ENCODE measurements at places on chromosomes 5 and 9.

- no peak for DNase-seq
These were observed 8.6 kb downstream of the HAVCR2 start for GRCh38 chr5:157100140-157100679.

GRCh38 chr9:70587201-70587600, 172.7 kb upstream of the KLF9 start:
- DNase-seq: no peak

GRCh38 chr9:127777368-127777980, 992 bp downstream of the SH2D3C start:
- DNase-seq: no peak

DNA sequence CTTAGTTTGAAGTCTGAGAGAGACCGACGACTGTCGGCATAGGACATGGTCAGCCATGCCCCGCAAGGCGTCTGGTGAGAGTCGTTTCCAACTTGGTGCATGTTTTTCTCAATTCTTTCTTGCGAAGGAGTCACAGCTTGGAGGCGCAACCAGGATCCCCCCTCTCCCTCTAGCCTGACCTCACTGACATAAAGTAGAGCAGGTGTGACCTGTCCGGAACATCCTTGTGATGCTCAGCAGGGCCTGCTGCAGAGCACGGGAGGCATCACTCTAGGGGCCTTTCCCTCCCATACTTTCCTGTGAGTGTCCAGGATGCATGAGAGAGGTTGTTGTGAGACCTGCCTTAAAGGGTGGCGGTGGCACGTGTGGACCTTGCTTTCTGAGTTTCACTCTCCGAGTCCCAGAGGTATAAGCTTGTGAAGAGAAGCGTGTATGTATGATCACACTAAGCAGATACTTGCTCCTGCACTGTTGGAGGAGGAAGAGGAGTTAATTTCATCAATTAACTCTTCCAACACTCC, 5.0 kb downstream of the TENT4A start:
- no peak for DNase-seq

DNA sequence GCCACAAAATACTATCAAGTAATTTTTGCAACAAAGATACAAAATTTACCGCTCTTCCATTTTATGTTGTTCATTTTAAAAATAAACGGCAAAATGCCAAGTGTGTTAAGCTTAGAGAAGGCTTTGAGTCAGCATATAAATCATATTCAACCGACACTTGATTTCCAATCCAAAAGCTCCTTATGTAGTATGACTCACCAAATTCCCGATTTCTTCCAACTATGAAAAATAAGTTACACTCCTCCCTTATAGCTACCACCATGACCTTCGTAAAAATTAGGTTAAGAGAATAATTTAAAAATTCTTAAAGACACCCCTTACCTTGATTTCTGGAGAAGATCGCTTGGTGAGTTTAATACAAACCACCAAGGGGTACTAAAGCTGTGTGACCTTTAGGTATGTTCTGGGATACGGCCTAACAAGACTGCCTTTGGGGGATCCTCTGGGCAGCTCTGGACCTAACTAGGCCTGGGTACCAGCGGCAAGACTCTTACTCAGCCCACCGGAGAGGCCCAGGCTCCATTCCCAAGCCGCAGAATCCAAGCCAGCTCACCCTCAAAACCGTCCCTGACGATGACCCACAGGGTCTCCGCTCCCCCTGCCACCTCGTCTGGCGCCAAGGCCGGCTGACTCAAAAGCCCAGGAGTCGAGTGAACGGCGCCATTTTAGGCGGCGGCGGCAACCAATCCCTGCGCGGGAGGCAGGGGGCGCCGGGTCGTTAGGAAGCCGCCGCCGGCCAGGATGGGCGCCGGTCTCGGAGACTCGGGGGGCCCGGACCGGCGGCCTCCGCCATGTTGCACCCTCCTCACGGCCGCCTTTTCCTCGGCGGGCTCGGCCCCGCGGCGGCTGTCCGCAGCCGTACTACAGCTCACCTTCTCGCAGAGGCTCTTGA, 739 bp downstream of the PPP2CA start:
- DNase-seq: no peak

DNA sequence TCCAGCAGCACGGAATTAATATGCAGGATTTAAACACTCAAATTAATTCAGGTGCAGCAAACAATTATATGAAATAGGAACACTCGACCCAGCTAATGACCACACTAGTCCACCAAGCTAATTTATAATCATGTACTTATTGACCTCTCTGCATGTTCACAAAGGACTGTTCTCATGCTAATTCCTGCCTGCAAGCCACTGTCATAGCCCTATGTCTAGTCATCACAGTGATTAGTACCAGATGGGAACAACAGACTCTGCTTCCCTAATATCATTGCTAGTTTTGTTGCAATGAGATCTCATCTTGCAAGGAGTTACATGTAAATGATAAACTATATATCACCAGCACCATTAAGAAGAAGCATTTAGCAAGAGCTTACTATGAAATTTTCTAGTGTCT, 553.0 kb upstream of the GRAMD2B start:
- DNase-seq: no peak

DNA sequence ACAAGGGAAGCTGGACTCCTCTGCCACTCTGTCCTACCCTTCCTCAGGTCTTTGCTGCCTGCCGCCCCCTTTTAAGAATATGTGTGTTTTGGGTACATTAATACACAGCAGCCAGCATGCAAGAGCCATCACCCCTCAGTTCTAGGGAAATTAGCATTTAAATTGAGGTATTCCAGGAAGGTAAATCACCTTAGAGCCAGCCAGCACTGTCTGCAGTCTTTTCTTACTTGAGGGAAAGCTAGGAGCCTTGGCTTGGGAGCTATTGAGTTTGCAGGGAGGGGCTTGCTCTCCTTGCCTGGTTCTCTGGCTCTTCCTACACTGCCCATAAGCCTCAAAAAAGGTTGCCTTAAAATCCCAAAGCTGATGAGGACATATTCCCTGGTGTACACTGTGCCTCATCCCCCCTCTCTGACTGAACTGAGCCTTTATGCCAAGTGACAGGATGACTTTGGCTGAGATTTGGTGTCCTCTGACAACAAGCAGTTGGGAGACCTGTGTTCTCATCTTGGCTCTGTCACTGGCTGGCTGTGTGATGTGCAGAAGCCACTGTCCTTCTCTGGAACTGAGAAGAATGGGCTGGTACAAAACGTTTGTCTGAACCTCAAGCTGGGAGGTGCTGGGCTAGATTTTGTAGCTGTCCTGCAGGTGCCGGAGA, 54.1 kb downstream of the TRIM32 start:
- no peak for DNase-seq

GRCh38 chr5:157222506-157223230, 42.0 kb downstream of the ITK start:
- DNase-seq: no peak

GRCh38 chr9:109969011-109969410, 189.0 kb downstream of the PALM2AKAP2 start:
- DNase-seq: no peak

DNA sequence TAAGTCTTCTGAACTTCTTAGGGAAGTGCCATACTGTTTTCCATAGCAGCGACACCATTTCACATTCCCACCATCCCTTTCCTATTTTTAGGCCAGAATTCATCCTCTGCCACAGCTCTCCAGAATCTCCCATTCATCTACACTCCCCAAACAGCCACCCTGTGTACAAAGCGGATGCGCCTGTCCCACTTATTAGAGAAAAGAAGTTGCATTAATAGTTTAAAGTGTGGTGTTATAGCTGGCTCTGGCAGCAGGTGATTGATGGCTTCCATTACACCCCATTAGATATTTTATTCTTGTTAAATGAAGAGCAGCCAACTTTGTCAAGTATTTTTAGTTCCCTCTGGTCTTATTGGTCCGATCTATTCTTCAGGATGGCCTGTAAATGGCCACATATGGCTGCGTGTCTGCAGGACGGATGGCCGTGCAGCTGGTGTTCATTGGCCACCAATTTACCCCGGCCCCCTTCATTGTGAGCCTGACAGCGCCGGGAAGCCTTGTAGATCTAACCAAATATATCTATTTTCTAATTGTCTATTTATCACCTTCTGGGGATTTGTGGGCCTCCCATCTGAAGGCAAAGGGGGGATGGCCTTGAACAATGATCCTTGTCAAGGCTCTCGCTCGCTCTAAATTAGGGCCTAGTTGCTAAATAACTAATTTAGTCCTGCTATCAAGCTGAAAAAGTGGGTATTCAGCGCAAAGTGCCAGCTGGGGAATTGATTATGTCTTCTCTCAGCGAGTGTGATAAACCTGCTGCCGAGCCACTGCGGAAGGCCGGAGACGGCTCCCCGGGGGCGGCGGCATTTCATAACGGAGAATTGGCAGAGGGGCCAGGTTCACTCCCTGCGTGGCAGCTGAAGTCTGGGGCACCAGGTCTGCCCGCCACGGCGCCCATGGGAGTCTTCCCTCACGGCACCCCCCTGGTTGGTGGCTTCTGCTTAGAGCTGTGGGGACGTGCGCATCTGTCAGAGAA, 141.1 kb downstream of the MELK start:
- DNase-seq: no peak

GRCh38 chr9:88802533-88802932, 188.7 kb upstream of the S1PR3 start:
- no peak for DNase-seq

- DNase-seq: no peak
These were observed 85.2 kb upstream of the ALDH1A1 start for GRCh38 chr9:73038089-73038509.

- DNase-seq: no peak
These were observed 8.1 kb downstream of the TNFAIP8 start for GRCh38 chr5:119363936-119364335.

- DNase-seq: no peak
These were observed 55.9 kb upstream of the IL6ST start for GRCh38 chr5:56050551-56051255.
